ENCODE measurements at places on chromosomes 6 and 20.

- DNase-seq, result no peak
Measured at GRCh38 chr6:6781873-6782227, 193.3 kb downstream of the LY86 start.

DNA sequence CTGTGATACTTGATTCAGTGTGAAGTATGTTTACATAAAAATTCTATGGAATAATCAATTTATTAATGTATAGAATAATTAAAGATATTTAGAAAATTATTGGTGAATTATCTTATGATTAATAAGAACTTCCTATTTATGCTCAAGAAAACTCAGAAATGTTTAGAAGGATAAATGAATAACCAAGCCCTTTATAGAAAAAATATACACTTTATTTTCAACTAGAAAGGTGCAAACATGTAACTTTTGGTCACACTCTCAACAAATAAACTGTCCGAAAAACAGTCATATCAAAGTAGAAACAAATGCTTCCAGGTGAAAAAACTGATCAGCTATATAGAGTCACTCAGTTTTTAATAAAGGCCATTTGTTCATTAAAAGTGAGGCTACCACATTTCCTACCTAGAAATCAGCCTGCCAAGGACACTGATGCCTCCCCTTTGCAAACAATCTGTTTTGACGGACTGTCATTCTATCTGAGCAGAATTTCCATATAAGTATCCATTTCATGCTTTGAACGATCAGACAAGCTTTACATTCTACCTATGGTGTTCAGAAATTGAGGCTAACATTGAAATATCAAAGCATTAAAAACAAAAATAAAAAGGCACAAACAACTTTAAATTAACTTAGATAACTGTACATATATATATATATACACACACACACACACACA, 3.0 kb downstream of the CCN2 start:
- no peak for DNase-seq

DNA sequence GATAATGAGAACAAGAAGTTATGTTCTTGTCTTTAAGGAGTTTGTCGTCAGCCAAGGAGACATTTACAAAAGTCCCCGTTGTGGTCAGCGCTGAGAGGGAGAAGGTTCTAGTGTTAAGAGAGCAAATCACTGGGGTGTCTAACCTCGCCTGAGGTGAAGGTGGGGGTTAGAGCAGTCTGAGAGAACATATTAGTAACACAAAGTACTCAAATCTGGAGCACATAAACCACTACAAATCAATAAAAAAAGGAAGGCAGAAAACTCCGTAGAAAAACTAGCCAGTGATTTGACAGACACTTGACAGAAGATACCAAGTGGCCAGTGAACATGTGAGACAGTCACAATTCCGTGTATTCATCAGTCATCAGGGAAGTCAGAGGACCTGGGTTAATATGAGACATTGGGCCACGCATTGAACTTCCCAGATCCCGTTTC, 45.4 kb downstream of the CDS2 start:
- DNase-seq, result no peak

GRCh38 chr6:162922563-162923166, 194.9 kb downstream of the PACRG start:
- DNase-seq, result no peak

DNA sequence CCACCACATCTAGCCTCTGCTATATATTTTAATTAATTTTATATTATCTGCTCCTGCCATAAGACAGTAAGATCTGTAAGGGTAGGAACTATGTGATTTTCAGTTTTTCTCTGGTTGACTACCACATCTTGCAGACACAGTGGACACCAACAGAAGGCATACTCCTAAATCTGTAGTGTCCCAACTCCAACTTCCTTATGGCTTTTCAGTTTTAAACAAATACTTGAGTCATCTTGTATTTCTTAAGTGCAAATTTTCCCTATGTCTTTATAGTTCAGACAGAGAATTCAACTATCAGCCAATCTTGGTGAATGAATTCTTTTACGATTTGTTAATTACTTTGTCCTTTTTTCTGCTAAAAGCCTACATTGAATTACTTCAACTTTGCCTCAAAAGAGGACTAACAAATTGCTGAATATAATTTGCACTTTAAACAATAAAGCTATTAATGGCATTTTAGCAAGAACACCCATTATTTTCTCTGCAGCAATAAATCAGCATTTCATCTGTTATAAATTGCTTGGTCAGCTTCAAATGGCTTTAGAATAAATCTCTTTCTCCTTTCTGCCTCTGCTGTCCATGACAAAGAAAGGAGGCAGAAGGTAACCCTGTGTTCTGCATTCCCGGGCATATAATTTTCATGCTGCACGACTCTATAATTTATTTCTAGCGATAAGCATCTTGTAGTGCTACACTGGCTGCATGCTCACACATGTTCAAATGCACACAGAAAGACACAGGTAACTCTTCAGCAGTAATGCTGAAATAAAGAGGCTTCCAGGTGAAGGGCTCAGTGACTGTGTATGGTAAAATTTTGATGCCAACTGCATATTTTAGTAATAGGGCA, 144.8 kb downstream of the BACH2 start:
- DNase-seq, result peak; percentile 18

GRCh38 chr20:8363970-8364733, 232.1 kb downstream of the PLCB1 start:
- DNase-seq, result no peak

DNA sequence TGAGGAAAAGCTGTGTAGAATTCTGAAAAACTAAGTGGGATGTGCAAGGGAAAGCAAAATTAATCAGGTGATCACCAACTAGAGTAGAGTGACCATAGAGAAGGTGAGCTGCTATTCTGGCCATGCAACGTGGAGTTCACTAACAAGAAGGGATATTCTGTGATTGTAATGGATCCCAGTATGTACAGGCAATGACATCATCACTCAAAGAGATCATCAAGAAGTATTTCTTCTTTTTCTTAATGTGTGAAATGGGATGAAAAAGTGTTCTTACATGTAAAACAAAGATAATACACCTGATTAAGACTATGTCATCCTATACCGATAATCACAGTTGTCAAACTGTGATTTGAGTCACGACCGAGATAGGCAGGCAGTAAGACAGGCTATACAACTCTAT, 101.2 kb downstream of the SMPDL3A start:
- DNase-seq, result no peak

DNA sequence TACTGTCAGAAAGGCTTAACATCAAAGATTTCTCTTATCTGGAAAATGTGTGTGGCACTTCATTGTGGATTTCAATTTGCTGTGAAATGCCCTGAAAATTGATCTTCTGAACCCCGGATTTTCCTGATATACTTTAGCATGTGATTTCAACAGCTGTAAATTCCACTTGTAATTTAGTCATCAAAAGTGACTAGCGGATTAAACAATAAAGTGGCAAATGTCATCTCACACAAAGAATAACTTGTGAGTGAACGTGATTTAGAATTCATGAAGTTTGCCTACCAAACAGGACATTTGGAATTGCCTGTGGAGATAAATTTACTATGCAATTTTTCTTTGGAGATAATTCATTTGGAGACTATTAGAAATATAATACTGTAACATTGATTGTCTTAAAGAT, 601.6 kb downstream of the COL12A1 start:
- DNase-seq, result no peak

DNA sequence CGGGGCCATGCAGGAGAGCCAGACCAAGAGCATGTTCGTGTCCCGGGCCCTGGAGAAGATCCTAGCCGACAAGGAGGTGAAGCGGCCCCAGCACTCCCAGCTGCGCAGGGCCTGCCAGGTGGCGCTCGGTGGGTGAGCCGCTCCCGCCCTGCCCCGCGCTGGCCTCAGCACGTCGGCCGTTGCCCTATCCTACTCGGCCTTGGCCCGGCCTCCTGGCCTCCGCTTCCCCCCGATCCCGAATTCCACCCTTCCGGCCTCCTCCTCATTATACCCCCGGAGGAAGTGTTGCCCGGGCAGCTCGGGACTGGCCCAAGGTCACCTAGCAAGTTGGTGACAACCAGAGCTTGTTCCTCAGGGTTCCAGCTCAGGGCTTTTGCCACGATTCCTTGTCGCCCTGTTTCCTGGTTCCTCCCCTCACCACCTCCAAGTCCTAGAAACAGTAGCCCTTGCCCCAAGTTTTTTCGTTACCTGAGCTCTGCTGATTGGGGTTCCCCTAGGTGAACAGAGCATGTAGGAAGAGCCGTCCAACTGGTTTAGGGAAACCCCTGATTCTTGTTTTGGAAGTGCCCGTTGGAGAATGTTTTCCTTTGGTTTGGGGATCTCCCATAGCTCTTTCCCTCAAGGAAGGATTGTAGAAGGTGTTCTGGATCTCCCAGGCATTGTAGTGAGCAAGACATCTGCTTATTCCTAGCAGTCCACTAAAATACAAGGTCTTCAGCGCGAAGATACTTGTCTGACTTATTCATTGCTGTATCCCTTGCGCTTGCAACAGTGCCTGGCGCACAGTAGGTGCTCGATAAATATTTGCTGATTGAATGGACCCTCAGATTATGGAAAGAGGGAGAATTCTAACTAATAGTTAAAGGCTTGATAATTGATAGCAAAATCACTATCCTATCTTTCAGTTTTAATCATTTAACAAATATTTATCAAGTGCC, 641 bp downstream of the ARFGEF2 start:
- DNase-seq, result peak; percentile 22

DNA sequence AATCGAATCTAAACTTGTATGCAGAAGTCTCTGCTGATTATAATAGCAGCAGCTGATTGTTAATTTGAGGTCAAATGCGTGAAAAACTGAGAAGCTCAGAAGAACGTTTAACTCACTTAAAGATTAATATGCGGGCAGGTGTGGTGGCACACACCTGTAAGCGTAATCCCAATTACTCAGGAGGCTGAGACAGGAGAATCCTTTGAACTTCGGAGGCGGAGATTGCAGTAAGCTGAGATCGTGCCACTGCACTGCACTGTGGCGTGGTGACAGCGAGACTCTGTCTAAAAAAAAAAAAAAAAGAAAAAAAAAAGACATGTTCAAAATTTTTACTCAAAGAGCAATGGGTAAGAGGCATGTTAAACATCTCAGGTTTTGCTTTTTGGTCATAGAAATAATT, 1370.8 kb downstream of the GRIK2 start:
- DNase-seq, result no peak

GRCh38 chr6:71913444-71914234, 27.3 kb downstream of the RIMS1 start:
- no peak for DNase-seq

DNA sequence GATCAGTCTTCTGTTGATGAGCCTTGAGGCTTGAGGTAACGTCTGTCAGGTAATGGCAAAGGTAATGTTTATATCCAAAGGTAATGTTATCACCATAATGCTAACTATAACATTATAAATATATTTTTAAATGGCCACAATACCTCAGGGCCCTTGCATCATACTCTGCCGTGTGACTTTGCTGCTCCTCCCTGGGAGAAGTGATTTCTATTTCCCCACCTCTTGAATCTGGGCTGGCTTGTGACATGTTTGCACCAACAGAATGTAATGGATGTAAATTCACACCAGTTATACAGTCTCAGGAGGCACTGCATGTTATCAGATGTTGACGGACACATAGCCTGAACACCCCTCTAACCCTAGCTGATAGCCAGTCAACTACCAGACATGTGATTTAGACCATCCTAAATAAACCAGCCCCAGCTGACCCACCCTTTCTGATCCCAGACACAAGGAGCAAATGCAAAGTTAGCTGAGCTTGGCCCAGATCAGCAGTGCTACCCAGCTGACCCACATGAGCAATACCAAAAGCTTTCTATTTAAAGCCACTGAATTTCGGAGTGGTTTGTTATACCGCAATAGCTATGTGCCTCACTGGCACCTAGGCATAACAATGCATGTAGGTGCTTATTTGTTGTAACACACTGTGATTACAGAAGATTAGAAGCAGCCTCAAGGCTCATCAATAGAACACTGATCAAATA, 93.8 kb upstream of the SIRPA start:
- DNase-seq, result no peak

GRCh38 chr6:81752084-81752920, at the start of gene TENT5A:
Gene TENT5A (minus strand): TSS chr6:81752681. CDS start chr6:81752141, 540 bp downstream.
- peak; percentile 69 for DNase-seq

GRCh38 chr20:13286607-13287006, 65.5 kb downstream of the ISM1 start:
- DNase-seq, result no peak

DNA sequence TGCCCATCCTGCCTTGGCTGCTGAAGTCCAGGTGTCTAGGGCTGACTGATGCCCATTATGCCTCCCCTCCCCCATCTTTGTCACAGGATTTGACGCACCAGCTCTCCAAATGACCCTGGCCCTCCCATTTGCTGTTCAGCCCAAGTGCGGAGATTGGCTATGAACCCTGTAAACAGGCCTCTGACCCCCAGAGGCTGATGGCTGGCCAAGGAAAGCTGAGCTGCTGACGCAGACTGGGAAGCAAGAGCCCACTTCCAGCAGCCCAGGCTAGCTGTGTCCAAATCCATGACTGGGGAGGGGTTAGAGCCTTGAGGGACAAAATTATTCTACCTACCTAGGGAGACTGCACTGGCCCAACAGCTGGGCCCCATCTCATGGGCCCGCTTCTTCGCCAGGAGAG, 797 bp upstream of the GNRH2 start:
- DNase-seq, result no peak

GRCh38 chr6:148223424-148223842, 119.2 kb upstream of the SASH1 start:
- DNase-seq, result no peak

GRCh38 chr6:101401171-101401570, 7.7 kb downstream of the GRIK2 start:
- DNase-seq, result peak; percentile 51

DNA sequence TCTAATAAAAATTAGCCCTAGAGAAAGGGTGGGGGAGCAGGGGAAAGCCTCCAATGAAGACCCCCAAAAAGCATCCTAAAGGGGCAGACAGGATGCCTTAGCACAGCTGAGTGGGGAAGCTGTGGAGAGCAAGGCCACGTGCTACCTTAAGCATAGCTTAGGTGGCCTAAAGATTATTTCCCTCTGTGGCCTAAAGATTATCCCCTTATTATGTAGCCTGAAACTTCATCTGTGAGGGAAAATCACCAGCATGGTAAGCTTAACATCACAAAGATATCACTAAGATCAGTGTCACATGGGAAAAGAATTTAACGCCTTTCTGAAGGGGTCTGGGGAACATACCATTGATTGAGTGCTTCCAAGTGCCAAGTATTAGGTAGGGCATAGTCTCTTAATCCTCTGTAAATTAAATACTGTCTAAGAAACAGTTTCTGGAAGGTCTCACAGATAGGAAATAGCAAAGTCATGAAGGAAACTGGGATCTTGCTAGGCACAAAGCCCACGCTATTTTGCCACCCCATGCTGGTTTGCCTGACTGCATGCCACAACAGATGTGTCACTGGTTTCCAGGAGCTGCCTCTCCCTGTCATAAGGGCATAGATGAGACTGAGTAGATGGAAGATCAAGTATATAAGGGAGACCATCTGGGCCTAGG, 170.0 kb downstream of the HACE1 start:
- DNase-seq, result no peak
